Left forelimb (tissue), 1 donor: ENCODE measurements at places on chromosomes 7 and 10.

GRCh38 chr7:31371621-31372020, 31.1 kb upstream of the NEUROD6 start:
- no peak for DNase-seq

- no peak for DNase-seq
Measured at GRCh38 chr7:15752377-15752776, 65.9 kb upstream of the MEOX2 start.

DNA sequence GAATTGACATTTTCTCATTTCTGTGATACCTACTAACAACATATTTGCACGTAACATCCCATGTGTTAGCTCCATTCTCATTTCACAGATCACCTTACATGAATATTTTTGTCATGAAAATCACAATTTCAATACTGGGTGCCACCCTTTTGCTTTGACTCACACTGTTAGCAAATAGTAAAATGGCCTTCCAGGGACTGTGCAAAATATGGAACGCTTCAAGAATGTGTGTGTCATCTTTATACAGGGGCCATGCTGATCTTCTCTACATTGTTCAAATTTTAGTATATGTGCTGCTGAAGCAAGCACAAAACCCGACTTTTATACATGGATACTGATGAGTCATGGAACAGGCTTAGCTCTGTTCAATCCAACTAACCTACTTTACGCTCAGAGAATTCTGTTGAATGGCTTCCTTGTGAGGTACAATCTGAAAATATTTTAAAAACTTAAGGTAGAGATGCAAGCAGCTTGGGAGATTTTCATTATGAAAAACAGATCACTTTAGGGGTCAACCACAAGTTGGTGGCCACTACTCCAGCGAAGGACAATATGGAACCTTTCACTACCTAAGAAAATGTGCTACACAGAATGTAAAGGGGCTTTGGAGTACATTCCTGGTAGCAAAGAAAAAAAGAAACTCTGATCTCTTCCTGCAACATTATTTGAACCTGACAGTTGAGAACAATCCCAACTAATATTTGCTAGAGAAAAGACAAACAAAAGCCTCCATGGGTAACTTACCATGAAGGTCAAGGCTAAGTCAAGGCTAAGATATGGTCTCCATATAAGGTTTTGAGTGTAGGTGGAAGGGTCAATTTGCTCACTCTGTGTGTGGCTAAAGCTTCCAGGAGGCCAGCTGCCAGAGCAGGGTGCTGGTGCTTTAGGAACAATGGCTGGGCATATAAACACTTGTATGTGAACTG, 11.9 kb downstream of the ANKRD26 start:
- DNase-seq: no peak

DNA sequence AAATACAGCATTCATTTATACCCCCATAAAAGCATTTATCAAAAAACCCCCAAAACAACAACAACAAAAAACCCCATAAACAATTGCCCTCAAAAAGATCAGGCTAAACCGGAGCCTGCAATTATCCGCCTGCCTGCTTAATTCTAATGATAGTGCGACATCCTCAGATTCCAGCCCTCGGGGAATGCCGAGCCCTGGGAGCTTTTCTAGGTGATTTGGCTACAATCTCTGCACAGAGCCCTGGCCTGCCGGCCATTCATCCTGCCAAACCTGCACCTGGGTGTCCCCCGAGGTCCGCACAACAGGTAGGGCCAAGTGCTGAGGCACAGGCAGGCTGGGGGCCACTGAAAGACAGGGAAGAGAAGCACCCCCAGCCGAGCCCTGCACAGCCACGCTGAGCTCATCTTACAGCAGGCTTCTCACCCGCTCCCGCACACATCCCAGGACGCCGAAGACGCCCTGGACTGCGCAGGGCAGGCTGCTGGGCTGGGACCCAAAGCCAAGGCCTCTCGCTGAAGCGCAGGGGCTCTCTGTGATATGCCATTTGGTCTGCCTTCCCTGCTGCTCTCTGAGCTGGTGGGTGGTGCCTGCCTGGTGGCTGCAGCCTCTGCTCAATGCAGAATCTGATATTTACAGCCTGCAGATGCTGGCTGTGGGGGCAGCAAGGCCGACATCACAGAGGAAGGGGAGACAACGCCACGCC, 57.5 kb downstream of the CAMK2B start:
- DNase-seq: no peak

DNA sequence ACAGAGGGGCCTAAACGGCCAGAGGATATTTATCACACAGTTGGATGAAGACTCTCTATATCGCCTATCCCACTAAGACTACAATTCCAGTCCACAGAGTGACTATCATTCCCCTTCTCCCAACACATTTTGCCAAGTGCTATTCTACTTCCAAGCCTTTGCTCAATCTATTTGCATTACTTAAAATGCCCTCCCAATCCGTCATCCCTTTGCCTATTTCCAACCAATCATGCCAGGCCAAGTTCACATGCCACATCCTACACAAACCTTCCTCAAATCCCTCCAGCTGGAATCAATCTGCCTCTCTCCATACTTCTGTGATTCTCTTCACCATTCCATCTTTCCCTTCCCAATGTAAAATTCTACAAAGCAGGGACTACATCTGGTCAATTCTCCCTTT, 38.2 kb downstream of the SMURF1 start:
- no peak for DNase-seq

- no peak for DNase-seq
Measured at GRCh38 chr7:27099453-27100370, 2.8 kb downstream of the HOXA2 start.

- DNase-seq: no peak
Measured at GRCh38 chr7:84055904-84056605, 138.5 kb downstream of the SEMA3A start.

DNA sequence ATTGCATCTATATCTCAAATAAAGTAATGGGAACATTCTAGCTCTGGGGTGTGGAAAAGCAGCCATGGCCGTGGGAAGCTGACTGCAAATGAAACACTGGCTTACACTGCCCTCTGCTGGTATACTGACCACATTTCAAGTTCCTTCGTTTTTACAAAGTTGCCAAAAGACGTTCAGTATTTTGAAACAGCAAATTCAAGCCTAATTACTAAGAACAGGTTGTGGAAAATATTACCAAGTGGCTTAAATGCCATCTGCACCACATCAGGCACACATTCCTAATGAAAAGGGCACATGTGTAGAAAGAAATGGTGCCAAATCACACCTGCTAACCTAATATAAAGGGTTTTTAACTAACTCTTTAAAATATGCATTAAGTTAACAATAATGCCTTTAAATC, 83.9 kb downstream of the JAZF1 start:
- DNase-seq: no peak

GRCh38 chr10:77131214-77131613, 506.4 kb downstream of the KCNMA1 start:
- DNase-seq: no peak
